ENCODE measurements at places on chromosomes 5 and 9.

GRCh38 chr9:118533101-118533500 lies 828.9 kb downstream of the TLR4 start:
- DNase-seq = no peak

DNA sequence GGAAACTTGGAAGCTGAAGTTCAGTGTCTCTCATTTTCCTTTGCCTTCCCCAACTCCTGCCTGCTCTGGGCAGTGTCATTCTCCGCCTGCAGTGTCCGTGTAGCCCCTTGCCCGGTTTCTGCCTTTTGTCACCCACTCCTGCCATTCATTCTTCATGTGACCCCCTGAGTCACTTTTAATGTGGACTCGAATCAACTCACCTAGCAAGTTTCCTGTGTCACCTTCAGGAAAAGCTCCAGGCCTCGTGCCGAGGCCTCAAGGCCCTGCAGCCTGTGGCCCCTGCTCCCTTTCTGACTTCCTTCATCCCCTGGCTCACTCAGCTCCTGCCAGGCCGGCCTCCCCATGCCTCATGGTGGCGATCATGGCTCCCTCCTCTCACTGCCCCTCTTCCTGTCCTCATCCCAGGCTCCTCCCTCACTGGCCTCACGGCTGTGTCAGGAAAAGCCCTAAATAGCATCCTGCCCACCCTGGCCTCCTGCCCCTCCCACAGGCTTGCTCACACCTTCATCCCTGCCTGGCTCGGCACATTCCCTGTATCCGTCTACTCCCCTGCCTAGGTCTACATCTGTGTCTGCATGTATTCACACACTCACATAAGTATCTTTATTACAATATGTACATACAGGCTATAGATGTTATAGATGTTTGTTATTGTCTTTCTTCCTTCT lies 294.9 kb downstream of the MED10 start:
- no peak for DNase-seq

- no peak for DNase-seq
Observed at GRCh38 chr9:113521693-113522255, 58.2 kb downstream of the RGS3 start.

GRCh38 chr5:113984928-113985327 lies 376.9 kb upstream of the KCNN2 start:
- no peak for DNase-seq

DNA sequence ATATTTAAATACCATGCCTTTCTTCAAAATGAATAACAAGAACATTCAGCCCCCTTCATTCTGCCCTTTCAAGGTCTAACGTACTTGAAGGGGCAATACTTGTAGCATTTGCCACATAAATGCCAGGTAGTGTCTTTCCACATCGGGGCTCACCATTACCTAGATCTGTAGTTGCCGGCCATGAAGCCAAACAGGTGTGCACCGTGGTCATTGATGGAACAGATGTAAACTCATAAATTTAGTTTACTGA lies 193.0 kb downstream of the CD180 start:
- DNase-seq = no peak

- DNase-seq = no peak
Observed at GRCh38 chr9:77028478-77028877, 9.0 kb downstream of the FOXB2 start.

DNA sequence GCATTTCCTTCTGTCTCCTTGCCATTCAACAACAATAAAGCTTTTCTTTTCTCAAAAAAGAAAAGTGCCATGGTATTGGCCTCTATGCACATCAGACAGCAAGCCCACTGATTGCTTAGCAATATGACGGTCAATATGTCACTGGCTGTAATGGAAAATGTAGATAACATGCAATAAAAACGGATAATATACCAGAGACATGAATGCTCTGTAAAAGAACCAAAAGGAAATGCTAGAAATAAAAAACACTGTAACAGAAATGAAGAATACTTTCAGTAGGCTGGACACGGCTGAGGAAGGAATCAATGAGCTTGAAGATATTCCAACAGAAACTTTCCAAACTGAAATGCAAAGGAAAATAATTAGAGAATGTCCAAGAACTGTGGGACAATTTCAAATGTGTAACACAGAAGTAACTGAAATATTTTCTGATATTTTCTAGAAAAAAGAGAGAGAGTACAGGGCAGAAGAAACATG lies 10.0 kb downstream of the PTBP3 start:
- no peak for DNase-seq

GRCh38 chr5:135662061-135662481 lies 83.3 kb upstream of the CXCL14 start:
- no peak for DNase-seq

- DNase-seq = no peak
Observed at GRCh38 chr9:25519286-25519685, 159.0 kb downstream of the TUSC1 start.

DNA sequence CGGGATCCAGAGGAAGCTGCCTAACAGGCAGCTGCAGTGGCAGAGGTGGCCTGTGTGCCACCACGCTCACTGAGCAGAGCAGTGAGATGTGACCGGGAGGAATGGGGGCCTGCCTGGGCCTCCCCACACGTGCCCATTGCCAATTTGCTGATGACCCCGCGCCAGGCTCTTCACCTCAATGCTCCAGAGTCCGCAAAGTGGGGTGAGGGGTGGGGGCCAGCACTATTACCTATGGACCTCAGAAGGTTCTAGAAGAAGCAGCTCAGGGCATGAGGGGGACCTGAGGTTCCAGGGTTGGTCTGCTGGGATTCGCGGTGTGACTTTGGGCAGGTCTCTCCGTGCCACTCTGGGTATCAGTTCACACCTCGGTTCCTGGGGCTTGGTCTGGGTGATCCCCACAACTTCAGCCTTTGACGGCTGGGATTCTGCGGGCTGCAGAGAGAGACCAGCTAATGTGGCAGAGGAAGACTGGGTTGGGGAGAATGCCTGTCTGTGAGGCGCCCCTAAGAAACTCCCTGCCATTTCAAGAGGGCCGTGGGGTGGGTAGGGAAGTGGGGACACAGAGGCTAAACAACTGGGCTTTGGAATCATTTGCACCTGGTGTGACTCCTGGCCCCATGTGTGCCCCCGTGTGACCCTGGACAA lies 231.0 kb upstream of the MVB12B start:
- no peak for DNase-seq

GRCh38 chr9:105142406-105143135 lies 101.9 kb upstream of the SLC44A1 start:
- no peak for DNase-seq

GRCh38 chr9:76135902-76136301 lies 245.4 kb downstream of the PCSK5 start:
- DNase-seq = no peak

DNA sequence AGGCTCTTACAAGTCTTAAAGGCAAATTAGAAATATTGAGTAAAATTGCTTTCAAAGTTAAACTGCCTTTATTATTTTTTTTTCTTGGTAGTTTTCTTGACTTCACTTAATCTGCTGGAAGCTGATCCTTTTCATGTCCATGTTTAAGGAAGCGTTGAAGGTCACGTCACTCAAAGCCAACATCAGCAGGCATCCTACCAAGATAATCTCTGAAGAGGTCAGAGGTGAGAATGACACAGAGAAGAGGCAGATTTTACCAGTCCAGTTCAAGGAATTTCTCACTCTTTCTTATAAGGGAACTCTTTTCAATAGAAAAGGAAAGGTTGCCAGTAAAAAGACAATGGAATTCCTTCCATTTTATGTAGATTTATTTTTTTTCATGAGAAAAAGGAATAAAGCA lies 259.8 kb downstream of the ANXA1 start:
- no peak for DNase-seq

DNA sequence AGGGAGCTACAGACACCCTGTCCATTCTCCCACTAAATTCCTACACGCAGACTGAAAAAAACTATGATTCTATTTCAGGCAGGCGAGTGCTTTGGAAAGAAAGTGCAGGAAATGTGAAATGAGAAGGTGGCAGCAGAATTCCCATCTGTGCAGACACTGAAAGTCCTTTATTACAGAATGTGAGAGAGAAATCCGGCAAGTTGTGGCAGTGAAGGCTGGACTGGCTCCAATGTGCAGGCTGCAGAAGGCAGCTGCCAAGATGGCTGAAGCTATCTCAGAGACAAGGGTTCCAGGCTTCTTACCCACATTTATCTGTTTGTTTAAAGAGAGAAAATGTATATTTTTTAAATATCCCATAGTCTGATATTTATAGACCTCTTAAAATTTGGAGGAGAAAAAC lies 161.8 kb upstream of the VLDLR start:
- DNase-seq = no peak

DNA sequence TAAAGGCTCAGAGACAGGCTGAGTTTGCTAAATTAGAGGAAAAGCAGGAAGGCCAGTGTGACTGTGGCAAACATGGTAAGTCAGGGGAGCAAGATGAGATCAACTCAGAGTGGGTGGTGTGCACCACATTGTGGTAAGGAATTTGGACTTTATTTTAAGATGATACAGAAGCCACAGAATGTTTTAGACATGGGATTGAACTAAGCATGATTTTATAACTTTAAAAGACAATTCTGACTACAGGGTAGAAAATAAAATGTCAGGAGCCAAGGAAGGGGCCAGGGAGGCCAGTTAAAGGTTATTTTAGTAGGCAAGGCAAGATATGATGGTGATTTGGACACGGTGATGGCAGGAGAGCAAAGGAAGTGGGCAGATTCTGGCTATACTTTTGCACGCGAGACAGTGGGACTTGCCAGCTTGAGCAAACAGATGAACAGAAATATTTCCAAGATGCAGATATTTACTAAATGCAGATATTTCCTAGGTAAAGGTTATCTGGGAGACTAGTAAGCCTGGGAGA lies 53.9 kb downstream of the TSSK1B start:
- DNase-seq = no peak

GRCh38 chr5:35877655-35878054 lies 21.0 kb downstream of the IL7R start:
- no peak for DNase-seq

GRCh38 chr5:124404796-124405195 lies 341.6 kb downstream of the ZNF608 start:
- DNase-seq = no peak

GRCh38 chr5:96262105-96262504 lies 170.9 kb downstream of the PCSK1 start:
- DNase-seq = no peak
